NCI-H1092 (cell line): ENCODE measurements at places on chromosomes 2 and 18.

- DNase-seq = no peak
These were observed 5.9 kb downstream of the CTLA4 start for GRCh38 chr2:203873461-203873860.

DNA sequence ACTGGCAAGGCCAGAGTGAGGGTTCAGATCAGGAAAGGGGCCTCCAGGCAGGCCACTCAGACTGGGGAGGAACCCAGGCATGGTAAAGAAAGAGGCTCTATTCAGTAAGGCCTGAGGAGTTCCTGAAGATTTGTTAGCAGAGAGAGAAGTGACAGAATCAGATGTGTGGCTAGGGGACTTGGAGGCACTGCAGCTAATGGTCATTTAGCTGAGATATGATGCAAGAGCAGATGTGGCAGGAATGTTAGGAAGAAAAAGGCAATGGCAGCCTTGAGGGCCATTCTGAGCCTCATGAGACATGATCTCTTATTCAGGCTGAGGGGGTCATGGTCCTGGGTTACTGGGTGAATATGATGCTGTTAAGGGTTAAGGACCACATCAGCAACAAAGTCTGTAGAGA lies 73.4 kb downstream of the CCDC93 start:
- DNase-seq = no peak

DNA sequence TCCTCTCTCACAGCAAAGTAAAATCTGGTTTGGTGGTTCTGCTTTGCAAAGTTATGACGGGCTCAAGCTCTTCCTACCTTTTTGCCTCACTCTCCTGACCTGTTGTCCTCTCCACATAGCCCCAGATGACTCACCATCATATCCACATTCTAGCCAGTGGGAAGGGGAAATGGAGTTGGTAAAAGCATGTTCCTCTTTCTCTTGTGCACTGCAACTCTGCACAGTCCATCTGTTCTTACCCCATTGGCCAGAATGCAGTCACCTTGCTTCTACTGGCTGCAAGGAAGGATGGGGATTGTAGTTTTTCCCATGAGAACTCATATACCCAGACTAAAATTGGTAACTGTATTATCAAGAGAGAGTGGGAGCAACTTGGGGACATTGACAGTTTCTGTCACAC lies 50.4 kb upstream of the SMIM21 start:
- no peak for DNase-seq

- no peak for DNase-seq
These were observed 103.5 kb downstream of the SPTBN1 start for GRCh38 chr2:54559593-54560145.

DNA sequence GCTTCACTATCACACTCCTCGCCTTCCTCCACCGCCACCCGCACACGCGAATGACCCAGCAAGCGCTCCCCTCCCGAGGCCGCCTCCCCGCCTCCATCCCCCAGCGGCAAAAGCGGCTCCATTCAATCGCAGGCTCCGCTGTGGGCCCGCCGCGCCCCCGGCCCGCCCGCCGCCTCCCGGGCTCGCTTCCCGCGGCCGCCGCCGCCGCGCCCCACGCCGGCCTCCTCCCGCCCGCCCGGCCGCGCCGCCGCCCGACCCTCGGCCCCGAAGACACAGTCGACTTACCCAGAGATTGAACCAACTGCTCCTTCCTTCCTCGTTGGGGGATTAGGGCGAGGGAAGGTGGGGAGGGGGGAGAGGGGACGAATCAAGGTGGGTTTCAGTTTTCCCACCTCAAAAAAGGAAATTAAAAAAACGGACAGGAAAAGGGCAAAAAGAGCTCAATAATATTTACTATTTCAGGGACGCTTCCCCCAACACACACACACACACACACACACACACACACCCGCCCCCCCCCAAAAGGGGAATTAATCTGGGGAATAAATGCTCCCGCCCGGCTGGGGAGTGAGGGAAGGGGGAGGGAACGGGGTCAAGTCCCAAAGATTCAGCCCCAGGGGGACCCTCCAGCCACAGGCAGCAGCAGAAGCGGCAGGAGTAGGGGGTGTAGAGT lies 743 bp downstream of the XPO1 start:
- DNase-seq = no peak

- DNase-seq = no peak
These were observed 41.1 kb downstream of the RAB3GAP1 start for GRCh38 chr2:135093193-135093592.

DNA sequence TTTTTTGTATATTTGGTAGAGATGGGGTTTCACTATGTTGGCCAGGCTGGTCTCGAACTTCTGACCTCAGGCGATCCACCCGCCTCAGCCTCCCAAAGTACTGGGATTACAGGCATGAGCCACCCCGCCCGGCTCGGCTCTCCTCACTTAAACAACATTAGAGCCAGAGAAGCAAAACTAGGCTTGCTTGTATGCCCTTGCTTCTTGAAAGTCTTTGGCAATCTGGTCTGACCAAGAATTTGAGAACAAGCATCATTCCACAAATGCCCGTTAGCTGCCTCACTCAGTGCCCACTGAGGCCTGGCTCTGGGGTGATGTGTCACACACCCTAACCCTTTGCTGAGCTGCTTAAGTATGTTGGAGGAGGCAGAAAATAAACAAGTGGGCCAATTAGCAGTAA lies 33.5 kb downstream of the SOWAHC start:
- DNase-seq = no peak

DNA sequence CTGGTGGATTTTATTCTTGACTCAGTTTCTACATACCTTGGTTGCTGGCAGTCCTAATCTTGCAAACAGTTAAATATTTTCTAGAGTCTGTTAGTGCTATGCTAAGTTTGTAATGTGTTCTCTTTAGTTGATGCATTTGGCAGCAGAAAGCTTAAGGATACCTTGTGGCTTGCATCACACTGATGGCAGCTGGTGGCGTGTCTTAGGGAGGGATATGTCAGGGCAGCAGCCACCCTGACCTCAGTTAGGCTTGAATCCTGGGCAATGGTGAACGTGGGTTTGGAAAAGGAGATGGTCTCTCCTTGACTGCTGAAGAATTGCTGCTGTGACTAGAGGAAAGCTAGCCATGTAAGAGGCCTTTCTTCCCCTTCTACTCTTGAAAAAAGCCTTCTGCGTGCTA lies 4.2 kb downstream of the IAH1 start:
- DNase-seq = no peak

DNA sequence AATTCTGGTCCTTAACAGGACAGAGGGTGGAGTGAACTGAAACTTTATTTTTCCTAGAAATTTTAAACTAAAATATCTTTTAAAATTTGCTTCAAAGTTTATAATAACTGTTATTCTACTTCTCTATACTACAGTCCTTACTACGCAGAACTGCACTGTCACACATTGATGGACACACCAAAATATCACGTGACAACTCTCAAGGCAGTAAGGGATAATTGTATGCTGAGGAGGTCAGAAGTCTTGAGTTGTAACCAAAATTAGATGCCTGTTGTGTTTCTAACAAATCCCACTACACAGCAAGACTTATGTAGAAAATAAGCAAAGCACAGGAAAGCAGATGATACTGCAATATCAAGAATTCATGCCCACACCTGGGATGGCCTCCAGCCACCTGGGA lies 76.3 kb downstream of the CHST9 start:
- DNase-seq = no peak

GRCh38 chr2:216666461-216667233 lies 28.7 kb downstream of the IGFBP5 start:
- DNase-seq = peak; percentile 55

DNA sequence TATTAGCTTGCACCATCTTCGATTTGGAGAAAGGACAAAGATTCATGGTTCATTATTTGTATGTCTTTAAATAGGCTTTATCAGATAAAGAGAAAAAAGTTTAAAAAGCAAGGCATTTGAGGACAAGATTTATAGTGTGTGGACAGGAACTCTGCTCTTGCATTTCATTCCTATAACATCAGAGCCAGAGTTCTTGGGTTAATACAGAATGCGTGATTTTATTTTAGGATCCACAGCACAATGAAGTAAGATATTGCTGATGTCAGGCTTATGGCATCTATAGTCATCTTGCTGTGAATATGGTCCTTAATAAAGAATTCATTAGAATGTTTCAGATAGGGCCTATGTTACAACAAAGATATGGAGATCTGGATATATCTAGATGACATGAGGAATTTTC lies 19.7 kb downstream of the RASGRP3 start:
- DNase-seq = no peak

GRCh38 chr2:95007822-95008221 lies 17.7 kb upstream of the MAL start:
- no peak for DNase-seq

GRCh38 chr18:7760967-7761948 lies 194.1 kb downstream of the PTPRM start:
- no peak for DNase-seq

GRCh38 chr2:190454795-190455194 lies 46.6 kb downstream of the MFSD6 start:
- DNase-seq = no peak

GRCh38 chr2:241110607-241111439 lies 8.7 kb upstream of the MTERF4 start:
- no peak for DNase-seq

DNA sequence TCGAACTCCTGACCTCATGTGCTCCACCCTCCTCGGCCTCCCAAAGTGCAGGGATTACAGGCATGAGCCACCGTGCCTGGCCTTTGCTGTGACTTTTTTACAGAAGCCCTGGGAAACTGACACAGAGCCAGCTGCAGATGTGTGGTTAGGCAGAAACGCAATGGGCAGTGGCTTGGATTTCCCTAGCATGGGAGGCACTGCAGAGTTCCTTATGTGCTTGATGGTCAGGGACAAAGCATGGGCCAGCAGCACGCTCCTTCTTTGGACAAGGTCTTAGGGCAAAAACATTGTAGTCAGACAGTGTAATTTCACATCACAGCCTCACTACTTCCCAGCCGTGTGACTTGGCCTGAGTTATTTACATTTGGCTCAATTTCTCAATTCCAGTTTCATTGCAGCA lies 153.9 kb downstream of the RNF144A start:
- DNase-seq = no peak

- peak; percentile 63 for DNase-seq
These were observed 48.7 kb downstream of the LYPD1 start for GRCh38 chr2:132621131-132621875.

DNA sequence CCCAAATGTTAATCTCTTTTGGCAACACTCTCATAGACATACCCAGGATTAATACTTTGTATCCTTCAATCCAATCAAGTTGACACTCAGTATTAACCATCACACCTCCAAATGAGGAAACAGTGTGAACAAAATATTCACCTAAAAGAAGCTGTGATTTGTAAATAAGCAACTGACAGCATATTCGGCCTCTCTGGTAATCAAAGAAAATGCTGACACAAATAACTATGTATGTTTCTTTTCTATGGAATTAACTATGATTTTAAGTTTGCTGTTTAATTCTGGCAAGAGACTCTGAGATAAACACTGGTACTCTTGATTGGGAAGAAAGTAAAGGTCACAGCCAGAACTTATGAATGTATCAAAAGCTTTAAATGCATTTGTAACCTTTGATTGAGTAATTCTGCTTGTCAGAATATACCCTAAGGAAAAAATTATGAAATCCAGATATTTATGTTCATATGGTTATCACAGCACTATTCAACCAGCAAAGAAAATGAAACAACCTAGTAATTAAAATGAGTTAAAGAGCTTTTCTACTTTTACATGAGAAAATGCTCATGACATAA lies 3.6 kb upstream of the GYPC start:
- DNase-seq = no peak

DNA sequence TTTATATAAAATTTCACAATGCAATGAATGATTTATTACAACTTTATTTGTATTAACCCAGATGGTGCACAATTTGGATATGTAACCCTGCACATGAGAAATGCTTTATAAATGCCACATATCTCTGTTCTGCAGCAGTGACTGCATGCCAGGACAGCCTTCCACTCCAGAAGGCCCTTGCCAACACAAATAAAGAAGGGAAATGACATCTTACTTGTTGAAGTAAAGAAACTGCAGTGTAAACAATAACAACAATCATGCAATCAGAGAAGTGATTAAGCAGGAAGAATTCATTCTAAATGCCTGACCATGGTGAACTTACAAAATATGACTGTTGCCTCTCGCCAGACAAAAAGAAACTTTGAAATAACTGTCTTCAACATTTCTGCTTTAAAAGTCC lies 129.9 kb upstream of the CHST9 start:
- no peak for DNase-seq

GRCh38 chr2:163752267-163752666 lies 16.5 kb upstream of the FIGN start:
- DNase-seq = no peak

- DNase-seq = peak; percentile 55
These were observed at the start of gene ATP8B1 for GRCh38 chr18:57803103-57803969. TSS of gene ATP8B1 (minus strand) at chr18:57803315. CDS start at chr18:57731807, 71,508 bp downstream.

- DNase-seq = peak; percentile 2
These were observed 117.0 kb downstream of the LAMA1 start for GRCh38 chr18:7000484-7001096.

- DNase-seq = no peak
These were observed 223.7 kb upstream of the RAB6C start for GRCh38 chr2:129755786-129756185.

- no peak for DNase-seq
These were observed 60.0 kb downstream of the CAPN13 start for GRCh38 chr2:30747206-30747605.

DNA sequence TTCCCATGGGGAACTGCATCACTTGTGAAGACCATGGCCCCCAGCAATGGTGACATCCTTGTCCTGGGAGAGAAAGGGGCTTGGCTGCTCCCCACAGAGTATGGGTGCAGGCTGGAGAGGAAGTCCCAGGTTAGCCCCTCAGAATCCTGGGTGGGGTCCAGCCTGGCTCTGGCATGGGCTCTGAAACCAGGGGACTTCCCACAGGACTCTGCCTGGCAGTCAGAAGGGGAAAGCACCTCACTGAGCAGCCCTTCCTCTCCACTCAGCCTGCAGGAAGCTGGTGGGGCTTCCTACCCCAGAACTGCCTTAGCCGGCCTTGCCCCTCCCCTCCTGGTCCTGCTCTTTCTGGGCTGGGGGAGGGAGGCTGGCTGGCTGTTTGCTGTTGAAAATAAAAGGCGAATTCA lies 3.7 kb downstream of the NEURL3 start:
- DNase-seq = no peak

GRCh38 chr2:230781130-230781797 lies 68.6 kb downstream of the CAB39 start:
- no peak for DNase-seq

DNA sequence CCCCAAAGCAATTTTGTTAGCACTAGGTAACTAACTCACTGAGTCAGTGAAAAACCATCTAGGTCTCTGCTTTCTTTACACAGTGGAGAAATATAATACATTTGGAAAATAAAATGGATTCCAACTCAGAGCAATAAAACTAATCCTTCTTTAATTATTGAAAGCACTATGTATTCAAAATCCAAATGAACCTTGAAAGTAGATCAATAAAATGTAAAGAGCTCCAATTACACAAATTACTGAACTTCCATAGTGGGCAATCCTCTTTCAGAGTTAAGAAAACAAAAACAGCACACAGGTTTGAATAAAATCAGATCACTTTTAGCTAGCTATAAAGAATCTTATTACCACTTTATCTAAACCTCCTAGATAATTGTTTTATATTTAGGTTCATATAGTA lies 208.1 kb downstream of the NR4A2 start:
- no peak for DNase-seq

- DNase-seq = peak; percentile 52
These were observed 121.0 kb downstream of the GYPC start for GRCh38 chr2:126776692-126777619.
